GM23248 (cell line): ENCODE measurements at places on chromosomes 7 and 10. TPM values are rescaled to one million over a fixed set of nuclear protein-coding genes. Genes with fewer than 3 reads are reported as not detected.

TRPV5 gene
- not detected in 2 replicates for total RNA-seq

TCAF2 gene
- 3.4 and 5.9 TPM in 2 replicates for total RNA-seq

PRSS58 gene
- total RNA-seq = not detected in 2 replicates

NUDCD3 gene
- total RNA-seq = 49.2 and 56.7 TPM in 2 replicates

CCT6A gene
- 113 and 147 TPM in 2 replicates for total RNA-seq

- H3K36me3 ChIP-seq = no peaks in the 10 kb centered on the region
- no peak overlapping the region for H3K27ac ChIP-seq
- H3K4me3 ChIP-seq = no peak overlapping the region
- no peak for DNase-seq
- H3K4me1 ChIP-seq = no peaks in the 10 kb centered on the region
- H3K27me3 ChIP-seq = no peaks in the 10 kb centered on the region
These were observed 238.0 kb downstream of the TCERG1L start for GRCh38 chr10:131073469-131074035.

- no peaks in the 10 kb centered on the region for H3K27me3 ChIP-seq
- H3K36me3 ChIP-seq = no peaks in the 10 kb centered on the region
- H3K4me3 ChIP-seq = no peak overlapping the region
- peak; percentile 71 for DNase-seq
These were observed 64.3 kb downstream of the MGMT start for GRCh38 chr10:129531195-129531968.

DNA sequence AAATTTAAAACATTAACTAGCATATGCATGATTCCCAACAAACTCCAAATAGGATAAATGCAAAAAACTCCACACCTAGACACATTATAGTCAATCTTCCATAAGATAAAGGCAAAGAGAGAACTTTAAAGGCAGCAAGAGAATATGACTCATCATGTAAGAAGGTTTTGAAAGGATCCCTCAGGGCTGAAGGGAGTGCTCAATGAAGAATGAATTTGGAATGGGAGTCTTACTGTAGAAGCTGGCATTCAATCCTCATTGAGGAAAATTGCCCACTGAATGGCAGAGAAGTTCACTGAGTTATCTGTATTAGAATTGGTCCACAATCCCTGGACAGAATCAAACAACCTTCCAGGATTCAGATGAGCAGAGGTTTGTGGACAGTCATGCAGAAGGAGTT, 26.1 kb upstream of the ZNF365 start:
- DNase-seq = peak; percentile 22
- no peaks in the 10 kb centered on the region for H3K4me1 ChIP-seq
- H3K27me3 ChIP-seq = no peaks in the 10 kb centered on the region
- H3K36me3 ChIP-seq = no peaks in the 10 kb centered on the region; the same call in 1 of the 2 replicates

GRCh38 chr7:44286618-44287487, 38.5 kb downstream of the CAMK2B start:
- no peaks in the 10 kb centered on the region for H3K36me3 ChIP-seq
- DNase-seq = no peak
- H3K4me1 ChIP-seq = no peaks in the 10 kb centered on the region
- no peak overlapping the region for H3K4me3 ChIP-seq

GRCh38 chr7:53600296-53600695, 564.9 kb downstream of the POM121L12 start:
- H3K36me3 ChIP-seq = no peaks in the 10 kb centered on the region
- H3K27me3 ChIP-seq = no peaks in the 10 kb centered on the region
- no peak overlapping the region for H3K27ac ChIP-seq
- no peak for DNase-seq
- no peaks in the 10 kb centered on the region for H3K4me1 ChIP-seq

DNA sequence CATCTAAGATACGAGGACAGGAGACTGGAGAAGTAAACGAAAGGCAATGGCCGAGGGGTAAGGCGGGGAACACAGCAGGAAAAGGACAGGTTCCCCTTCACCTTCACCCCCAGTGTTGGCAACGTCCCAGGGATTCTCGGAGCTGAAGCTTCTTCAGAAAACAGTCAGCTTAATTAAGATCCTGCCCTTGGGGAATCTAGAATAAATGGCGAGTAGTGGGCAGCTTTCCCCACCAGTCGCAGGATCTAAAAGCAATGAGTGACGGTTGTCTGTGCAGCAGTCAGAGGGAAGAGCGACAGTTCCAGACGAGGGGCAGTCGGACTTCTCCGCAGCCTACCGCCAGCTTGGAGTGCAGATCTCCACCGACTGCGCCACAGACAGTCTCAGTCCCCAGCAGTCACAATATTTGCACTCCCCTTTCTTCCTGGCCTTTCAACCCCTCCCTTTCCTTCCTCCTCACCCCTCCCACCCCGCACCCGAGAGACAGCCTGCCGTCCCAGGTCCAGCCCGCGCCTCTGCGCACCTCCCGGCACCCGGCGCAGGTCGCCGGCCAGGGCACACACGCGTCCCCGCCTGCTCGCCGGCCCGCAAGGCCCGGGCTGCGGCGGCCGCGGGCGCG, 10.9 kb upstream of the SP8 start:
- H3K27ac ChIP-seq = no peak overlapping the region
- H3K4me1 ChIP-seq = no peaks in the 10 kb centered on the region
- H3K27me3 ChIP-seq = peaks cover 74% of the 10 kb centered on the region
- H3K36me3 ChIP-seq = no peaks in the 10 kb centered on the region
- no peak for DNase-seq
- peak overlapping the region; percentile 63 for H3K4me3 ChIP-seq

DNA sequence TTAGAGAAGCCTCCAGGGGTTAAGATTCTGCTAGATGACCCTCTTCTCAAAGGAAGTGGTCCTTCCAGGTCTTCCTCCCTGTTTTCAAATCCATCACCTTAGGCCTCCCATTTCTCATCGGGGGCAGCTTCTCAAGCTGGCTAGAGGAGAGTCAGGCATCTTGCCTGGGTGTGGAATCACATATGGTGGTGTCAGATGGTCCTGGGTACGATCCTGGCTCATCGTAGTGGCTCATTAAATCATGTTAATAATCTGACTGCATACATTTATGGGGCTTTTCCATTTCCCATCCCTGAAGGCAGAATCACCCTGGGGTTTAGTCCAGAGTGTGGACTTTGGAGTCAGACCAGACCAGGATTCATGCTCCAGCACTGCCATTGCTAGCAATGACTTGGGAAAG, 132.6 kb downstream of the RPS24 start:
- H3K36me3 ChIP-seq = no peaks in the 10 kb centered on the region
- no peak overlapping the region for H3K27ac ChIP-seq
- H3K27me3 ChIP-seq = no peaks in the 10 kb centered on the region
- H3K4me3 ChIP-seq = no peak overlapping the region
- H3K4me1 ChIP-seq = peaks cover 17% of the 10 kb centered on the region
- DNase-seq = no peak
